H9 (cell line): ENCODE measurements at places on chromosomes 4 and X. TPM values are rescaled to one million over a fixed set of nuclear protein-coding genes. Genes with fewer than 3 reads are reported as not detected.

DNA sequence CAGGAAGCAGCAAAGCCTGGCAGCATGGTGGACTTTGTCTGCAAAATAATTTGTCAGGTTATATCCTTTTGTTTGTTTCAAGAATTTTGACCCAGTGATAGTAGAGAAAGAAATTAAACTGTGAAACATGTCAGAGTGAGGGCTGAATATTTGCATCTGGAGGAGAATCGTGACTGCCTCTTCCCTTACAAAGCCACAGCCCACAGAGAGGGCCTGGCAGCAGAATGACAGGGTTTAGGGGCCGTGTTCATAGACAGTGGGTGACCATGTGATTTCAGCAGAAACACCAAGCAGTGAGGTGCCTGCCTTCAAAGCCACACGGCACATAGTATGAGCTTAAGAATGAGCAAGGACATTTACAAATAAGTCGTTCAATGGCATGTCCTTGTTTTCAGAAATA is 24.4 kb upstream of the PLAC8 start:
- no peaks in the 10 kb centered on the region for H3K4me1 ChIP-seq
- no peak overlapping the region for H3K27ac ChIP-seq
- no peak overlapping the region for H3K4me3 ChIP-seq
- no peaks in the 10 kb centered on the region for H3K27me3 ChIP-seq
- H3K36me3 ChIP-seq, result peaks cover 8% of the 10 kb centered on the region; the same call in 2 of the 3 replicates

The PITX2 gene
- total RNA-seq, result 7.5 and 8.5 TPM in 2 replicates

The CXCL9 gene
- total RNA-seq, result not detected in 2 replicates

GRCh38 chr4:172686021-172686420 is 482.6 kb upstream of the GALNT7 start:
- H3K27me3 ChIP-seq, result no peaks in the 10 kb centered on the region
- no peak overlapping the region for H3K4me3 ChIP-seq
- DNase-seq, result no peak
- peaks cover 3% of the 10 kb centered on the region; the same call in 1 of the 2 replicates for H3K36me3 ChIP-seq
- no peaks in the 10 kb centered on the region for H3K4me1 ChIP-seq

DNA sequence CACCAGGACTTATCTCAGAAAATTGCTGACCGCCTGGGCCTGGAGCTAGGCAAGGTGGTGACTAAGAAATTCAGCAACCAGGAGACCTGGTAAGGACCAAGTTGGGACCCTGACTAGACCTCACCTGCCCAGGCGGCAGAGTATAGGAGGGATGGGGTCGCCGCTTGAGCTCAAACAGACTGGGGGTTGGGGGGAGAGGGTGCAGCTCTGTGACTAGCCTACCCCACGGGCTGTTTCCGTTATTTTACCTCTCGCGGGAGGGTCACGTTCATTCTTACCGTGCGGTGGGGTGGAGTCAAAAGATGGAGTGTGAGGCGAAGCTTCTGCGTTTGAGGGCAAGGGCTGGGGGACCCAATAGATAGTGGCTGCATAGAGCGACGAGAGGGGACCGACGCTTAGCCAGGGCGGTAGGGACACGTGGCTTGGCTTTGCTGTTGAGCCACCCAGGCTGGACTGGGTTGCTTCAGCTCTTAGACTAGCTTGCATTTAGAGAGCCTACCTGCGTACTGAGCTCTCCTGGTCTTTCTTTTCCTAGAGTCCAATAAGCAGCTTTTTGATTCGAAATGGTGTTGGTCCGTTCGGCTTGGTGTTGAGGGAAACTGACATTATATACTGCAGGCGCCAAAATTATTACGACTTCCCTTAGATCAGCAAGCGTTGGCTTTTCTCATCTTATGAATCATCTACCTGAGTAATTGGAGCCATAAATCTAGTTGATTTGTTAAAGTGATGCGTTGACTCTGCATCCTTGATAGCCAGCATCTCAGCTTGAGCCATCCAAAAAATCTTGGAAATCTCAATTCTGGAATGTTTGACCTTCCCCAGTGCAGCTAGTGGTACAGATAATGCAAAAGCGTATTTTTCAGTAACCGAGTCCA is 591 bp downstream of the PRPS1 start:
- peak; percentile 45 for DNase-seq
- H3K27me3 ChIP-seq, result no peaks in the 10 kb centered on the region
- H3K36me3 ChIP-seq, result peaks cover 12% of the 10 kb centered on the region
- H3K4me1 ChIP-seq, result no peaks in the 10 kb centered on the region; the same call in 1 of the 2 replicates
- H3K27ac ChIP-seq, result peak overlapping the region; percentile 56
- peak overlapping the region; percentile 92 for H3K4me3 ChIP-seq

GRCh38 chrX:49892542-49892941 is 13.3 kb downstream of the USP27X start:
- H3K4me3 ChIP-seq, result no peak overlapping the region
- no peak overlapping the region for H3K27ac ChIP-seq
- H3K4me1 ChIP-seq, result no peaks in the 10 kb centered on the region
- DNase-seq, result no peak
- peaks cover 3% of the 10 kb centered on the region; the same call in 2 of the 3 replicates for H3K36me3 ChIP-seq

GRCh38 chr4:139963708-139964107 is 190.3 kb downstream of the MAML3 start:
- no peak overlapping the region for H3K4me3 ChIP-seq
- H3K27ac ChIP-seq, result no peak overlapping the region
- no peak for DNase-seq
- H3K36me3 ChIP-seq, result no peaks in the 10 kb centered on the region
- H3K4me1 ChIP-seq, result no peaks in the 10 kb centered on the region

- no peaks in the 10 kb centered on the region for H3K4me1 ChIP-seq
- DNase-seq, result no peak
- H3K27ac ChIP-seq, result no peak overlapping the region
- no peaks in the 10 kb centered on the region for H3K27me3 ChIP-seq
- no peaks in the 10 kb centered on the region for H3K36me3 ChIP-seq
Measured at GRCh38 chr4:72365016-72365415, 204.0 kb downstream of the ADAMTS3 start.

GRCh38 chr4:16516796-16517439 is 290.6 kb upstream of the TAPT1 start:
- no peaks in the 10 kb centered on the region for H3K4me1 ChIP-seq
- H3K36me3 ChIP-seq, result peaks cover 2% of the 10 kb centered on the region; the same call in 1 of the 2 replicates
- H3K27me3 ChIP-seq, result no peaks in the 10 kb centered on the region
- DNase-seq, result no peak

- peaks cover 3% of the 10 kb centered on the region; the same call in 1 of the 2 replicates for H3K4me1 ChIP-seq
- H3K27ac ChIP-seq, result no peak overlapping the region
- no peak overlapping the region for H3K4me3 ChIP-seq
Measured at GRCh38 chr4:110704748-110705439, 82.0 kb upstream of the PITX2 start.

GRCh38 chr4:67571975-67572374 is 13.4 kb downstream of the STAP1 start:
- H3K36me3 ChIP-seq, result no peaks in the 10 kb centered on the region
- H3K27me3 ChIP-seq, result no peaks in the 10 kb centered on the region
- H3K4me3 ChIP-seq, result no peak overlapping the region
- H3K27ac ChIP-seq, result no peak overlapping the region
- H3K4me1 ChIP-seq, result no peaks in the 10 kb centered on the region; the same call in 1 of the 2 replicates

The DDX60 gene
- 3.9 and 4.1 TPM in 2 replicates for total RNA-seq

The MGARP gene
- total RNA-seq, result 4.0 and 4.3 TPM in 2 replicates

DNA sequence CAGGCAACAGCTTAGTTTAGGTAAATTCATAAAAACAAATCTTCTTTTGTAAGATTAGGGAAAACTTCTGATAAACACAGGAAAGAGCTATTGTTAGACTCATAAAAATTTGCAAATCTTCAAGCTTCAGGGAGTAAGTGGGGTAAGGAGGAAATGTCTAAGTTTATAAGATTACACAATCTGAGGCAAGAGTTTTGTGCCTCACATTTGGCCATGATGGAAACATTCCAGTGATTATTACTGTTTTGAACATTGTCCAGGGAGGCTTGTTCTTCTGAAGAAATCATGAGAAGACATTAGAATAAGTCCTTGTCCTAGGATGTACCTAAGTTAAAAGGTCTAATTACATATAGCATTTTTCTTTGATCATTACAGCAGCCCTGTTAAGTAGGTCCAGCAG is 72.8 kb downstream of the MAOB start:
- H3K4me3 ChIP-seq, result no peak overlapping the region
- H3K36me3 ChIP-seq, result no peaks in the 10 kb centered on the region
- H3K27me3 ChIP-seq, result no peaks in the 10 kb centered on the region
- no peak for DNase-seq
- no peaks in the 10 kb centered on the region for H3K4me1 ChIP-seq

- peaks cover 89% of the 10 kb centered on the region for H3K36me3 ChIP-seq
- no peak overlapping the region for H3K27ac ChIP-seq
- H3K4me3 ChIP-seq, result no peak overlapping the region
- DNase-seq, result no peak
- no peaks in the 10 kb centered on the region for H3K4me1 ChIP-seq
Measured at GRCh38 chr4:3217266-3217665, 31.7 kb upstream of the MSANTD1 start.

The ASB5 gene
- total RNA-seq, result not detected in 2 replicates

The VCX gene
- total RNA-seq, result not detected in 2 replicates

DNA sequence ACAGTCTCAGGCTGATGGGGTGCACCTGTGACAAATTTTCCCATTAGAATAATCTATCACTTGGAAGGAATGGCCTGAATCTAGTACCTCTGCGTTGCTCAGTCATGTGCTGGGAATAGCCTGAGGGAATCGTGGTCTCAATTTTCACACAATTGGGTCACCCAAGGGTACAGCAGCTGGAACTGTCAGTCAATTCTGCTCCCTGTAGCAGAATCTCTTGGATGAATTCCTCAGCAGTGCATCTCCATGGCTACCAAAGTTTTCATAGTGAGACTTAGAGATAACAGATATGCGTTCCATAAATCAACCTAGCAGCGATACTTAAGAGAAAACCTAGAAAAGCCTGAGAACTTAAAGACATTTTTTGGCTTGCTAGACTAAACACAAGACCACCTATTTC is 288.7 kb upstream of the CTSO start:
- DNase-seq, result no peak
- no peaks in the 10 kb centered on the region for H3K36me3 ChIP-seq
- H3K4me3 ChIP-seq, result no peak overlapping the region
- H3K27ac ChIP-seq, result no peak overlapping the region
- no peaks in the 10 kb centered on the region for H3K4me1 ChIP-seq

DNA sequence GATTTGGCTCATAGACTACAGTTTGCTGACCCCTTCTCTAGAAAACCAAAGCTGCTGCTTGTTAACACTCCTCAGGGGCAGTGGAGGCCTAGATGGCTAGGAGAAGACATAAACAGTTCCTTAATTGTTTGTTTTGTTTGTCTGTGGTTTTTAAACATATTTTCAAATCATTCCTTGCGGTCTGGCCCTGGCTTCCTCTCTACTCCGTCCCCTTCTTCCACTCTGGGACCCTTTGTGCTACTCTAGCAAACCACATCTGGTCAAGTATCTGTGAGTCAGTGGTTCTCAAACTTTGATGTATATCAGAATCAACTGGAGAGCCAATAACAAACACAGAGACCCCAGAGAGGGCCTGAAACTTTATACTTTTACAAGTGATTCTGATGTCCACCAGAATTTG is 36.1 kb downstream of the FRMPD4 start:
- no peaks in the 10 kb centered on the region for H3K27me3 ChIP-seq
- peaks cover 2% of the 10 kb centered on the region; the same call in 1 of the 2 replicates for H3K4me1 ChIP-seq
- DNase-seq, result no peak
- H3K36me3 ChIP-seq, result no peaks in the 10 kb centered on the region; the same call in 2 of the 3 replicates
- no peak overlapping the region for H3K27ac ChIP-seq

DNA sequence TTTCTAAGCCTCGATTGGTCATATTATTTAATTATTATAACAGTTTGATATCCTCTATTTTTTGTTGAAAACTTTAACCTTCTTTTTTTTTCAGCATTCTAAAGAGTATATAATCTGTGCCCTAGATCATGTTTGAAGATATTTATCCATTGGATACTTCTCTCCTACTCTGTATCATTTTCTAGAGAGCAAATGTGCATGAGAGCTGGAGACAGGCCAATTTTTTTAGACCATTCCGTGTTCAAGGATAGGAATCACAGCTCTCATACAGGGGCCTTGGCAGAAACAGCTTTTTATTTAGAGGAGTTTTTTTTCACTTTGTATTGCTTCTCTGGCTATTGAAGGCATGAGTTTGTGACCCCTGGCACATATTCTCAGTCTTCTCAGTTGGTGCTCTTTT is 57.7 kb upstream of the TBC1D14 start:
- no peak overlapping the region for H3K4me3 ChIP-seq
- H3K4me1 ChIP-seq, result peaks cover 11% of the 10 kb centered on the region
- H3K27me3 ChIP-seq, result no peaks in the 10 kb centered on the region
- no peak overlapping the region for H3K27ac ChIP-seq

DNA sequence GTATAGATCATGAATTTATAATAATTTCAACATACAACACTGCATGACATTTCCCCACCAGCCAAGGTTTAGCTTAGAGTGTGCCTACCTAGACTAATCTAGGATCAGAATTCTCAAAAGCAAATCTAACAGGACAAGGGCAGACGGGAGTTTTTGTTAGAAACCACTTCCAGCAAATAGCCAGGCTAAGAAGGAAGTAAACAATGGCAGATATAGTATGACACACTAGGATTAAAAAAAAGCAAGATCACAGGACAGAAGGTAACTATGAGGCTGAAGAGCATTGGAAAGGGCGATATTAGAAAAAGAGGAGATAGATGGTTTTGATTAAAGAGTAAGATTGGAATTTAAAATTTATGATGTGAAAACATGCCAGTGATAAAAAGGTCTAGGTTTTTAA is 124.8 kb downstream of the LRBA start:
- no peak for DNase-seq
- peaks cover 5% of the 10 kb centered on the region; the same call in 2 of the 3 replicates for H3K36me3 ChIP-seq
- no peak overlapping the region for H3K27ac ChIP-seq
- no peaks in the 10 kb centered on the region for H3K27me3 ChIP-seq
- H3K4me1 ChIP-seq, result no peaks in the 10 kb centered on the region; the same call in 1 of the 2 replicates

The HEPH gene
- 55.7 and 60.6 TPM in 2 replicates for total RNA-seq

The MAOB gene
- total RNA-seq, result 1.1 and 1.4 TPM in 2 replicates

The RAB41 gene
- total RNA-seq, result not detected in 2 replicates

The SLC4A4 gene
- total RNA-seq, result 0.92 and 1.1 TPM in 2 replicates

DNA sequence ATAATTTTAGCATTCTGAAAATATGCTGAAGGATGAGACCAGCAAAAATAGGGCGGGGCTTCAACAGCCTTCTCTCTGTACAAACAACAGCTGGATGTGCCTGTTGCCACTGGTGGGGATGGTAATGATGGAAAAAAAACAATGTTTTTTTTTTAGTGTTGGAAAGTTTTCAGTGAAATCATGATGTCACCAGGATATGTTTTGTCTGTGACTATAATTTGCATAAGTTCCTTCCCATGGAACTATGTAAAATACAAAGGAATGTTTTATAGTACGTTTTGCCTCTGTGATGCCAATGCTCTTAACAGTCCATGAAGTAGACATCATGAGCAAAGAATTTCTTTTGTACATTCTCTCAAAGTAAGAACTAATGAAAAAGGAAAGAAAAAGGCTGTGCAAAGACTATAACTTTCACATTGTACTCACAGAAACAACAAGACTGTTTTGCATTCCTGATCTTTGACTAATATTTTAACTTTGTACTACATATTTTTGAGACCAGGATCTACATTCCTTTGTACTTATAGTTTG is 589.7 kb downstream of the SPRY1 start:
- H3K4me1 ChIP-seq, result no peaks in the 10 kb centered on the region
- no peaks in the 10 kb centered on the region for H3K27me3 ChIP-seq
- no peak for DNase-seq
- H3K36me3 ChIP-seq, result 0 out of 2 replicates have a peak, but pooled peaks cover 5% of the 10 kb centered on the region
- no peak overlapping the region for H3K27ac ChIP-seq
